ENCODE measurements at places on chromosomes 3 and 15.

- DNase-seq: no peak
Measured at GRCh38 chr15:40051616-40052415, 12.8 kb upstream of the SRP14 start.

- no peak for DNase-seq
Measured at GRCh38 chr3:123152687-123153086, 49.1 kb upstream of the SEC22A start.

DNA sequence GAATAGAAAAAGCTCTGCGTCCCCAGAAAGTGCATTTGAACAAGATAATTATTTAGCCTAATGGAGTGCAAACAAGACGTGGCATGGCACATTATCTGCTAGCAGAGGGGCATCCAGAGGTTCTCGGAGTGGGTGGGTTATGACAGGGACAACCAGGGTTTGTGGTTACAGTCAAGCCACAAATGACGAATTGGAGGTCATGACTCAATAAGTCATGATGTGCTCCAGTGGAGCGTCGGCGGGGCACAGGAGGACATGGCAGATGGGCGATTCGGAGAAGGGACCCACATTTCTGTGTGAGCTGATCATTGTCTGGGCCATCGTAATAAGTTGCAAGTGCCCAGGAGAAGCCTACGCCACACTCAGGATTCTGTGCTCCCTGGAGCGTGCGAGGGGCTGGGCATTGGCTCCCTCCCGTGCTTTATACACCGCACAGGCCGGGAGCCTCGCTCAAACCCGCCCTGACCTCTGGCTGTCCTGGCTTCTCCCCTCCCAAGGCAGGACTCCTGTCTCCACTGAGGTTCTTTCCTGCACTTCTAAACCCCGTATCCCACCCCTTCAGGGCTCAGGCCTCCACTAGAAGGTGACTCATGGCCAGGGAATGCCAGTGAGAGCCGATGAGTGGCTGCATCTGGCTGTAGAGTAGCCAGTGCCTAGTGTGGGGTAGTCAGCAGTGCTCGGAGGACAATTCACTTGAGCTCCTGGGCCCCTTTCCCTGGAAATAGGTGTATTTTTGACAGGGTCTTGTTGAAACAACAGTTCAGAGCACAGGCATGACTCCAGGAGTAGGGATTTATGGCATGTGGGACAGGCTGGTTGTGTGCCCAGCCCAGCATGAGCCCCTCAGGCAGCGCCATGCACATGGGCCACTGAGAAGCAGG is 67.4 kb downstream of the GRIP2 start:
- peak; percentile 96 for DNase-seq

- DNase-seq: no peak
Measured at GRCh38 chr3:177646749-177647148, 449.5 kb upstream of the TBL1XR1 start.

DNA sequence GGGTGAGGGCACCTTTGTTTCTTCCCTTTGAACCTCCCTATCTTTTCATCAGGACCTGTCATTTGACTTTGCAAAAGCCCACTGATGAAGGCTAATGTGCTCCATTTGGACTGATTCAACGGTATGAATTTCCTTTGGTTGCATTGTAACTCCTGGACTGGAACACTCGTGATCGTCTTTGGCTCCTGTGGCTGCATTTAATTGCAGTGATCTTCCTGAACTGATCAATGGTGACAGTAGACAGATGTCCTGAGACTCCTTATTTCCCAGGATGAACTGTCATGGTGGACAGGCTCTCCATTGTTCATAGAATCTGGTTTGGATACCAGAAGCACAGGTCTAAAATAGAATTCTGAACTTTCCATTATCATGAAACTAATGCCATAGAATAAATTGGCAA is 224.8 kb upstream of the GAP43 start:
- DNase-seq: no peak

All from HTR-8/SVneo (cell line).